ENCODE measurements at places on chromosomes 12 and 14. TPM values are rescaled to one million over a fixed set of nuclear protein-coding genes. Genes with fewer than 3 reads are reported as not detected.

The GDF3 gene
- polyA plus RNA-seq: not detected

GRCh38 chr12:80943338-80943737, 5.6 kb upstream of the LIN7A start:
- no peak for DNase-seq

DNA sequence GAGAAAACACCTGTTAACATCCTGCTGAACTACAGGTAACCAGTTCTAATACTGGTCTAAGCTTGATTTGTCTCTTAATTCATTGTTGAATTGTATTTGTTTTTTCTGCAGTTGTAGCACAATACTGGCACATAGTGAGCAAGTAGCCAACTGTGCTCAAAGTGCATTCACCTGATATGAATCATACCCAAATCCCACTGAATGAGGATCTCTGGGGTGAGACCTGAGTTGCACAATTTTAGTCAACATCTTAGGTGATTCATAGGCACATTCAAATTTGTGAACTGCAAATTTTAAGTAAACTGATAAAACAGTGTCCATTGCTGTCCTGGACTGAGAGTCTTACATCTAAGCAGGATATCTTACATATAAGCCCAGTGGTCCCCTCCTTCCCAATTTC, 12.8 kb downstream of the KCNC2 start:
- peak; percentile 45 for DNase-seq

The CPM gene
- polyA plus RNA-seq: 2.7 TPM

DNA sequence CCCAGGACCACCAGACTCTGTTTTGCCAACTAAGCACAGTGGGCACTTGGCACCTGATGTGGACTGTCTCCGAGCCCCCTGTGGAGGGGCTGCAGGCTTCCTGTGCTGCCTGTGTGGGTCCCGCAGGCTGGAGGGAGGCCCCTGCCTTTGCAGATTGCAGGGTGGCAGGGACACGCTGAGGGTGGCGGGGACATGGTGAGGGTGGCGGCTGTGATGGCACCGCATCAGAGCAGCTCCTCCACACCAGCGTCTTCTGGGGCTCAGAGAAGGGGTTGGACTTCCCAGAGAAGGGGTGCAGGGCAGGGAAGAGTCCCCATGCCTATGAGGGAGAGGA, 8.1 kb downstream of the ZFYVE21 start:
- DNase-seq: no peak

The KRT3 gene
- 0.36 TPM for polyA plus RNA-seq

The GALNT9 gene
- not detected for polyA plus RNA-seq

The USP15 gene
- 51.1 TPM for polyA plus RNA-seq

The TBC1D30 gene
- 0.41 TPM for polyA plus RNA-seq

DNA sequence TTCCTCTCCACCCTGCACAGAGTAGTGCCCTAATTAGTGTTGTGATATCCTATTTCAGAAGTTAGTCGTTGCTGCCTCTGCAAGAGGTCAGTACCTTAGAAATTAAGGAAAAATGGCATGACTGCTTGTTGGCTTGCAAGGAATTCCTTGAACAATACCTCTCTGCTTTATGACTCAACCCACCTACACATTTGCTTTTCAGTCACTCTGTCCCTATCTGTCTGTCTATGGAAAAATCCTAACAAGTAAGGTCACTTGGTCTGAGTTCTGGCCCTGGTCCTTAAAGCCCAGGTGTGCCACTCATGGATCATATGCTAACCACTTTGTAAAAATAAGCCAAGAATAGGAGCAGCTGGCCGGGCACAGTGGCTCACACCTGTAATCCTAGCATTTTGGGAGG, 116.4 kb upstream of the ATF1 start:
- no peak for DNase-seq

DNA sequence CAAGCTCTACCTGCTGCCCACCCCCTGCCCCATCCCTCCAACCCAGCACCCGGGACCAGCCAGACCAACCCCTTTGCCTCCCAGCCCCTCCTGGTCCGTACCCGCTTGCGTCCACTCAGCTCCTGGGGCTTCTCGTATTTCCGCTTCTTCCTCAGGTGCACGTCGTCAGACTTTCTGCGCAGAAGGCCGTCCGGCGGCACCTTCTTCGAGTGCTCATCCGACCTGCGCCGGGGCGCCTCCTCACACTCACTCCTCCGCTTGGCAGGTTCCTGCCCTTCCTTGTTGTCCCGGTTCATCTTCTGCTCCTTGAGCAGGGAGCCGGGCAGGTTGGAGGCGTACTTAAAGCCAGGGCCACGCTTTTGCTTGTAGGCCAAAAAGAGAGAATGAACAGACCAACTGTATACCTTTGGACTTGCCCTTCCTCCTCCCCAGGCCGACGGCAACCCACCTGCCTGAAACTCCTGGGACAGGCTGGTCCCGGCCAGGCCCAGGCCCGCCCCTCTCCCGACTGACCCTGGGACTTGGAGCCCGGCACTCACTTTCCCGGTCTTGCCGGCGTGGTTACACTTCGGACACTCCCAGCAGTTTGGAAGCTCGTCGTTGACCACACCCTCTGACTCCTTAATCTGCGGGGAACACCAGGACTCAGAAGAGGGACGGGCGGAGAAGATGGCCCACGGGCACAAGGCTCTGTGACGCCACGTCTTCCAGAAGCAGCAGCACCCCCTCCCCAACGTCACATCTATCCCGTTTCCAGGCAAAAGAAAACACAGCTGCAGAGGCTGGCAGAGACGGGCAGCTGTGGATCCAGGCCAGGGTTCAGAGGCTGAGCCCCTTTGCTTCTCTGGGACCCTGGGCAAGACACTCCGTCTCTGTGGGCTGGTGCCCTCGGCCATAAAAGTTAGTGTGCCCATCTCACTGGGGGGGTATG, 44.3 kb downstream of the RNF34 start:
- no peak for DNase-seq

DNA sequence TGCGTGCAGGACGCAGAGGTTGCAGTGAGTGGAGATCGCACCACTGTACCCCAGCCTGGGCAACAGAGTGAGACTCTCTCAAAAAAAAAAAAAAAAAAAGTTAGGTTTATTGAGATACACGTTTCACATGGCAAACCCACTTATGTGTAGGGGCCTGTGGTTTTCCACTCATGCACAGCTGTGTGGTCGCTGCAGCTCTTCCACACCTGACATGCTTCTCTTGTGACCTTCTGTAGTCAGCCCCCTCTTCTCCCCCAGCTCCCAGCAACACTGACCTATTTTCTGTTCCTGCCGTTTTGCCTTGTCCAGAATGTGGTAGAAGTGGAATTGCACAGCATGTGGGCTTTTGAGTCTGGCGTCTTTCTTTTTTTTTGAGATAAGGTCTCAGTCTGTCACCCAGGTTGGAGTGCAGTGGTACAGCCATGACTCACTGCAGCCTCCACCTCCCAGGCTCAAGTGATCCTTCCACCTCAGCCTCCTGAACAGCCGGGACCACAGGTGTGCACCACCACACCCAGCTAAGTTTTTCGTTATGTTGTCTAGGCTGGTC, 8.4 kb downstream of the MTA1 start:
- no peak for DNase-seq

DNA sequence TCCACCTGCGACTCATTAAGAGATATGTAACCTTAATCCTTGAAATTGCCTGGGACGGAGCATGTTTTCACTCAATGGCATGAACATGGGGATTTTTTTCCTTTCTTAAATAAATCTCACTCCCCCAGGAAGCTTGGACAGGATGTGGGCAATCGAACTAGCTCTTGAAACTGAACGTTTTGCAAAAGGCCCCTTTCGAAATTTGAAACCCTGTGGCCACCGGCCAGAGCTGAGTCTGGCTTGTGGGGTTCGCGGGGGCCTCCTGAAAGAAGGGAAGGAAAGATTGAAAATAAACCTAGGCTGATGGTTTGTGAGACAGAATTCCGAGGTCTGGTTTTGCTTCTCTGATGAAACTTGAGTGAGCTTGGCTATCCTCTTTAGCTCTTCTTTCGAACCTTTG, 101.4 kb upstream of the RTL1 start:
- DNase-seq: no peak

The CDCA3 gene
- polyA plus RNA-seq: 15.0 TPM

DNA sequence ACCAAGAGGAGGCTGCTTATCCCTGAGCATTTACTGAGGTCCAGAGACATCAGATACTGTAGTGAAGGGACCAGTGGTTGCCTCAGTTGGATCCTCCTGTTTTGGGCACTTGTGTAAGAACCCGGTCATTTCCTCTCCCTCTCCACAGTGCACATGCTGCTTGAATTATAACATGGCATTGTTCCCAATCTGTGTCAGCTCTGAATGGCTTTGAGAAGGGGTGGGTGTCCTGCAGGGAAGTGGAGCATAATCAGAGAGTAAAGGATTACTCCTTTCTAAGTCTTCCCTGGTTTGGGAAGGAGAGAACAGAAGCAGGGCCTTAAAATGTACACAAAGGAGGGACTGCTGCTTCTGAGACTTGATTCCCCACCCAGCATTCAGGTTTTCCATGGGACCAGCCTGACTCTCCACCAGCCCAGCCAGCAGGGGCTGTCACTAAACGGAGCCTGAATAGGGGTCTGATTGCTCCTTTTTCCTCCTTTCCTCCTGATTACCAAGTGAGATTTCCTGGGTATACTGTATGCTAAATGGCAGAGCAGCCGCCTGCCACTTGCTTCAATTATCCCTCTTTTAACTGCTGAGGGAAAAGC, 78.4 kb downstream of the NRXN3 start:
- DNase-seq: no peak

The GSC gene
- not detected for polyA plus RNA-seq

- no peak for DNase-seq
These were observed 36.8 kb upstream of the NINJ2 start for GRCh38 chr12:700016-700415.

The SLC8A3 gene
- not detected for polyA plus RNA-seq

The SPATA7 gene
- polyA plus RNA-seq: 7.1 TPM

GRCh38 chr14:67846029-67846610, 26.5 kb downstream of the RAD51B start:
- DNase-seq: no peak

- DNase-seq: no peak
These were observed 396.2 kb downstream of the NUAK1 start for GRCh38 chr12:105742567-105742874.

DNA sequence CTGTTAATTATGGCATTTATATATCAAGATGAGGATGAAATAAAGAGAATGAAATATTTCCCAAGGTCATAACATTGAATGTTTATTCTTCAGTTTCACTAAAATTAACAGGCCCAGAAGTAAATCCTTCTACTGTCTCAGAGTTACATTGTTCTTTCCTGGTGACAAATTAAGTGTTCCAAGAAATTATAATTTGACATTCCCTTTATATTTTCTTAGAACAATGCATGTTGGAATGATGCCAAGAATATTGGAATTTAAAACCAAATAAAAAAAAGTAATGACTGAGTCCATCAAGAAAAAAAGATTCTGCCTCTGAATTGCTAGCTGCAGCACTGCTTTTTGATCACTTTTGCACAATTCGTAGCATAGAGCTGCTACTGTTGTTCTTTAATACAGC, 152.1 kb downstream of the METTL25 start:
- DNase-seq: no peak

The TNS2 gene
- 0.80 TPM for polyA plus RNA-seq
